ENCODE measurements at places on chromosomes 5 and 9.

GRCh38 chr9:82234160-82234943 is 245.8 kb downstream of the SPATA31D1 start:
- no peak for DNase-seq

- no peak for DNase-seq
Observed at GRCh38 chr5:42500003-42500599, 76.9 kb downstream of the GHR start.

DNA sequence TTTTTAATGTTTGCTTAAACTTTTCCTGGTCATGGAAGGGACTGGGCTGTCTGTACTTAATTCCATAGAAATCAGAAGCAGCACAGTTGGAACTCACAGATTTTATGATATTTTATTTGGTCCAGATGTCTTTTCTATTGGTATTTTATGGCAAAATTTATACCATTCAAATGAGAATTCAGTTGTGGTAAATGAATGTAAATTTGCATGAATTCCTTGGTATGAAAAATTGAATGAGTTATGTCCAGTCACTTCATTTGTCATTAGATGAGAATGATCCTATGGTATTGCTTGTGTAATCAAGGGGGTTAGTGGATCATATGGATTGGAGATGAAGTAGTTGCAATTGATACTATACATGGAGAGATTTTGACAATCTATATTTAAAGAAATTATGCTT is 188.0 kb downstream of the KDM4C start:
- DNase-seq = no peak

- no peak for DNase-seq
Observed at GRCh38 chr9:32177396-32177795, 207.0 kb upstream of the ACO1 start.

- no peak for DNase-seq
Observed at GRCh38 chr5:80234116-80234948, 21.5 kb downstream of the SERINC5 start.

DNA sequence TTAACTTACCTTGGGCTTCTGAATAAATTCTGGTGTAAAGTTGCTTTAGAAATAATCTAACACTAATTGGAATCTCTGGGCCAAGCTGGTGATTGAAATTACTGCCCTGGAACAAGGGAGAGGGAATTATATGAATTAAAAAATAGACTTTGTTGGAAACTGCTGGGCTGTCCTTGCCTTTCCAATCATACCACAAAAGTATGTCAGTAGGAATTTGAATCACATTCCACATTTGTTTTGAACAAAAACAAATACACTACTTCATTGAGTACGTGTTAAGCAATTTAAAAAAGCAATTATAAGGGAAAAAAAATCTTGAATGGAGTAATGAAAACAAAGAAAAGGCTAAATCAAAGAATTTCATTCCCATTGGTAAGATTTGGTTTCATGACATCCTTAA is 102.5 kb upstream of the SREK1 start:
- DNase-seq = no peak

DNA sequence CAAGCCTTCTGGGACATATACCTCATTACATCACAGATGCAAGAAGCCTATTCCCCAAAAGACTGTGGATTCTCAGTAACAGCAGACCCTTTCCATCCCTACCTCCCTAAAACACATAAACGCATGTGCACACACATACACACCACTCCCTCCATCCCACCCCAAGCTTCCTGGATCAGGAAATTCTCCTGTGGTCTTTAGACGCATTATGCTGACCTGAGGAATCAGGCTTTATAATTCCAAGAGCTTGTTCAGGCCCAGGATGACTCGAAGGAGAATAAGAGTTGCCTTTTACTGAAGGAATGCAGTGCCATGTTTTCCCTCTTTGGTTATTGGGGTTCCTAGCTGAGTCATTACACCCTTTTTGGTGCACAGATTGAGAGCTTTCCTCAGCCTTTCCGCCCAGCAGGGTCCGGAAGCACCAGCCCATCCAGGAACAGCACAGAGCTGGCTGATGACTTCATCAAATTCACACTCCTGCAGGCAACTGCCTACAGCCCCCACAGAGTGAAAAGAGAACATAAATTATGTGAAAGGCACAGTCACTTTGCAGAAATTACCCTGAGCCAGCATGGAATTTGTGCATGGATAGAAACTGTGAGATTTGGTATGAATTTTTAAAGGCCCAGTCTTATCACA is 385.0 kb upstream of the TRPC7 start:
- DNase-seq = no peak

GRCh38 chr5:89421035-89421434 is 538.1 kb upstream of the MEF2C start:
- no peak for DNase-seq

DNA sequence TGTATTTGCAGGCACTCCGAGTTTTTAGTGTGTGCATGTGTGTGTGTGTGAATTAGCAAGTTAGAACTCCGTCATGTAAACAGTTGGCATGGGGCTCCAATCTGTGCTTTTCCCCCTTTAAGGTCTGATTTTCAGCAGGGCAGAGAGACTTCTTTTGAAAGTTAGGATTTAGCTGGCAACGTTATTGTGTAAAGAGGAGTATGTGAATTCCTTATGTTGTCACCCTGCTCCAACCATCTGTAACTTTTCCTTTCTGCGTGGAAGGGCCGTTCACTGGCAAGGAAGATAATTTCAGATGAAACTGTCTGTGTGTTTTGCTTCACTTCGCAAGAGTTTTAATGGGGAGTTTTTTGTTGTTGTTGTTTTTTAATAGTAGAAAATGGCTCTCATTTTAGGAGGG is 332 bp downstream of the SGCD start:
- DNase-seq = no peak

DNA sequence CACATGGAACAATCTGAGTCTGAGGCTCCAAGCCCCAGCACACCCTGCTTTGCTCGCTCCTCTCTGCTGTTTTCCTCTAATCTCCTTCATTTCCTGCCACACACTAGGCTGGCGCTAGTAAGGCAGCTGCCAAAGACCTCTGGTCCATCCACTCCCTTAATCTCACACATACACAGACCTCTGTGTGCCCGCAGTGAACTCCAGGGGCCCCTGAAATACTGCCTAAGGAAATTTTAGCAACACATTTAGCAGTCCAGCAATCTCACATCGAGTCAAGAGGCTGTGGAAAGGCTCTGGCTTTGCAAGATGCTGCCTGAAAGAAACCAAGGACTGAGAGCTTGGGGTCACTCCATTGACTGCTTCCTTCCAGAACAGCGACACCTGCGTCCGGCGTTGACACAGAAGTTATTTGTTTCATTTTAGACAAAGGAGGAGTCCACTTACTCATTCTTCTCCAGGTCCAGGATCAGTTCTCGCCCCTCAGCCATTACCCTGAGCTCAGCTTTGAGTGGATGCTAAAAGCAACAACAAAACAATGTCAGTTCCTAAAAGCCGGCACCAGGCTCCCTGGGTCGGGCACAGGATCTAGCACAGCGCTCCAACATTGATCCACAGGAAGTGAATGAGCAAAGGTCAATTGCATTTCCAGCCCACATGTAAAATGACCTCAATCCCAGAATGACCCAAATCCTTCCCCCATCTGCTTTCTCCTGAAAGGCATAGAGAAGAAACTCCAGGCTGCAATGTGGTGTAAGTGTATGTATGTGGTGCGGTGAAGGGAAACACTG is 11.5 kb downstream of the ADAM19 start:
- no peak for DNase-seq

DNA sequence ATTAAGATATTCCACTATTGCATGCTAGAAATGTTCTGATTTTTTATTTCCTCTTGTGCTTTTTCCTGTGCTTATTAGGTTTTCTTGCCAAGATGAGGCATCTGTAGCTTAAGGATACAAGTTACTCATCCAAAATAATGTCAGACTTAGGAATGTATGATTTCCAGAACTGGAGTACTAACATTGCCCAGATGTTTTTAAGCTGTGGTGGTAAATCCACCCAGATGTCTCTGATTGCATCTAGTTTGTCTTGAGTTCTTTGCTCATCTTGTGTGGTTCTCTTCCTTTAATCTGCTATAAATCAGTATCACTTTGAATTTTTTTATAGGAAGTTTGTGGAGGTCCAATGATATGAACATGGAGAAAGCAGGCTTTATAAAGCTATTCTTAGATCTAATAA is 337.5 kb upstream of the ZNF608 start:
- no peak for DNase-seq

DNA sequence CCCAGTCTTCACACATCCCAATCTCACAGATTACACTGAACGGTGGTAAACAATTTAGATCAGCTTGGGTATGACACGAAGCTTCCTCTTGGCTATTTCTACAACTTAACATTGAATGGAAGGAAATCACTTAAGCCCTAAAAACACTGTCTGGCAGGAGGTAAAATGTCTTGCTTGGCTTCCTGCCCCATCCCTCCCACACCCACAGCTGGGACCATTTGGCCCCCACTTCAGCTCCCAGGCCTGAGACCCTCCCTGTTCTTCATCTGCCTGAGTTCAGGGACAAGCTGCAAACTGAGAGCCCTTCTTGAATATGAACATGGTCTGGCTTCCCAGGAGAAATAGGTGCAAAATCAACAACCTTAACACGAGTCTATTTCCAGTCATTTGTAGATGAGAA is 3.4 kb upstream of the COL15A1 start:
- DNase-seq = no peak

DNA sequence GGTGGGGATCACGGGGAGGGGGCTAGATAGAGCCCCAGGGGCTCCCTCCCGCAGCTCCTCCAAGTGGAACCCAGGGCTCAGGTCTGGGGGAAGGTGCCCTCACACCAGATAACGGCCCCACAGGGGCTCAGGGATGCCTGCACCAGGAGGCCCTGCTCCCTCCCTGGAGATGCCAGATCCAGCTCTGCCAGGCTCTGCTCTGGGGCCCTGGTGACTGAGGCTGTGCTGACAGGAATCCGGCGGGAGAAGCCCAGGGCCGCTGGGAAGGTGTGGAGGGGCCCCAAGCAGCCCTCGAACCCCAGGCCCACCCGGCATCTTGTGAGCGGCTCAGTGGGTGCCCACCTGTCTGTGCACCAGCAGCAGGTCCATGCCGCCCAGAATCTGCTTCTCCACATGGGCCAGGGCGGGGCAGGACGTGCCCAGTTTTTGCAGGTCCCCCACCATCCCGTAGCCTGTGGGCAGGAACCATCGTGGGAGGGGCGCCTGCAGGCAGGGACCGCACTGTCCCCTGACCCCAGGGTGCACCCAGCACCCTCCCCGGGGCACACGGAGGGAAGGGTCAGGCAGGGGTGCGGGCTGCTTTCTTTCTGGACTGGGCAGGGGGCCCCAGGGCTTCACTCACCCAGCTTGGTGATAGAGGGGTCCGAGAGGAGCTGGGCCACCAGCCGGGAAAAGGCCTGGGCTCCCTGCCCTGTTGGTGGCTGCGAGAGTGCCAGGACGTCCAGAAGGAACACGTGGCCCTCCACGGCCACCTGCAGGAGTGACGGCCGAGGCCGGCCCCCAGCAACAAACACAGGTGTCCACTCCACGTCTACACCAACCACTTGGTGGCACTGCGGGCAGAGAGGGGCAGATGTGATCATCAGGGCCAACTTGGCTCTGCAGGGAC is 48.9 kb upstream of the NRARP start:
- DNase-seq = no peak

DNA sequence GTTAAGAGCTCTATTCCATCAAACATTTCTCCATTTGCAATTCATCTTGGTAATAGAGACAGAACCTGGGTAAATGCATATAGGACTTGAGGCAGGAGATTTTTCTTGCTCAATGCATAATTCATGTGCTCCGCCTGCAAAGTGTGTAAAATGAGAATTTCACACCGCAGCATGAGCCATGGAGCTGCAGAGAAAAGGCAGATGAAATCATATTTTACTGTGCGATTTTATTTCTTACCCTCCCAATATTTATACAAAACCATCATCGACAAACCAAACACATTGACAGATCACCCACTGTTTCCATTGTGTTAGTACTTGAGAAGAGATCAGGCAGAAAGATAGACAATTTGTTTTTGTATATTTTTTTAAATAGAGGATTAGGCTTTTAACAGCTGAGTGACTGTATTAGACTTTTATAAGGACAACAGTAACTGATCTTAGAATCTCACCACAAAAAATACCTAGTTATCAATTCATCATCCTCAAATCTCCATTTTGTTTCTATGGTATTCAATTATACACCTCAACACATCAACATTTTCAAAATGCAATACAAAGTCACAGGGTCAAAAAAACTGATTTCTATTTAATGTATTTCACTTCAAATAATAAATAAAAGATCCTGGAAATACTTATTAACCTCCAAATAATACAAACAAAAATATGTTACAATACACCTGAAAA is 191.1 kb downstream of the AP3B1 start:
- no peak for DNase-seq

- DNase-seq = no peak
Observed at GRCh38 chr9:81096625-81097024, 592.7 kb downstream of the TLE1 start.

GRCh38 chr5:180548563-180548962 is 42.7 kb downstream of the SCGB3A1 start:
- DNase-seq = no peak

DNA sequence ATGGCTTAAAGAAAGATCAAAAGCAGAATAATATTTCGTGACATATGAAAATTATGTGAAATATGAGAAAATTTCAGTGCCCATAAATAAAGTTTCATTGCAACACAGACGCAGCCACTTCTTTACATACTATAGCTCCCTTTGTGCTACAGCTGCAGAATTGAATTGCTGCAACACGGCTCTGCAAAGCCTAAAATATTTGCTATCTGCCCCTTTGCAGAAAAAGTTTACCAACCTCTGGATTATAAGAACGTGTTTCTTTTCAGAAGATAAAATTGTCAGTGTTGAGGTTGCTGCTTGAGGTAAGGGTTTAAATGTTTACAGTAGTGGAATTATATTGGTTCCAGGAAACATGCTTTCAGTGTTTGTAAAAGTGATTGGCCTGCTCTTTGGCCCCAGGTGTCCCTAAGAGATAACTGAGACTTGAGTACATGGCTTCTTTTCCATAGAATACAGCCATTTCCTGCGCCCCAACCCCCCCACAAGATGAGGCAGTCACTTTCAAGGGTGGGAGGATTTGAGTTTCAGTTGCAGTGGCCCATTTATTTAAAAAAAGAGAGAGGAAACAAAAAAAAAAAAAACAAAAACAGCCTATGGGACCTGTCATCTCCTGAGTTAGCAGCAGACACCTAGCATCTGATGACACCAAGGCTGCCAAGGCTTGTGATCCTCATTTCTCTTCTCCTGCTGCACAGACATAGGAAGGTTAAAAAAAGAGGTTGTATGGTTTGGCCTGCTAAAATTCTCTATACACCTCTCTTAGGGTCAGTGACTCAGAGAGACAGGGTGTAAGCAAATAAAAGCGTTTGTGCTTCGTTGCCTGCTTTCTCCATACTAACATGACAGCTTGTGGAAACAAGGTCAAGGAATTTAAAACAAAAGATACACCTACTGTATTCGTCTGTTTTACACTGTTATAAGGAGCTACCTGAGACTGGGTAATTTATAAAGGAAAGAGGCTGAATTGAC is 28.0 kb upstream of the HTR4 start:
- DNase-seq = no peak

All from NCI-H1092 (cell line).